Stimulated activated CD8-positive, alpha-beta memory T cell treated with anti-CD3 and anti-CD28 coated beads, Interleukin-15, amount 100 ng/mL, for 4 hours (primary cell): ENCODE measurements at places on chromosomes 2 and 18.

DNA sequence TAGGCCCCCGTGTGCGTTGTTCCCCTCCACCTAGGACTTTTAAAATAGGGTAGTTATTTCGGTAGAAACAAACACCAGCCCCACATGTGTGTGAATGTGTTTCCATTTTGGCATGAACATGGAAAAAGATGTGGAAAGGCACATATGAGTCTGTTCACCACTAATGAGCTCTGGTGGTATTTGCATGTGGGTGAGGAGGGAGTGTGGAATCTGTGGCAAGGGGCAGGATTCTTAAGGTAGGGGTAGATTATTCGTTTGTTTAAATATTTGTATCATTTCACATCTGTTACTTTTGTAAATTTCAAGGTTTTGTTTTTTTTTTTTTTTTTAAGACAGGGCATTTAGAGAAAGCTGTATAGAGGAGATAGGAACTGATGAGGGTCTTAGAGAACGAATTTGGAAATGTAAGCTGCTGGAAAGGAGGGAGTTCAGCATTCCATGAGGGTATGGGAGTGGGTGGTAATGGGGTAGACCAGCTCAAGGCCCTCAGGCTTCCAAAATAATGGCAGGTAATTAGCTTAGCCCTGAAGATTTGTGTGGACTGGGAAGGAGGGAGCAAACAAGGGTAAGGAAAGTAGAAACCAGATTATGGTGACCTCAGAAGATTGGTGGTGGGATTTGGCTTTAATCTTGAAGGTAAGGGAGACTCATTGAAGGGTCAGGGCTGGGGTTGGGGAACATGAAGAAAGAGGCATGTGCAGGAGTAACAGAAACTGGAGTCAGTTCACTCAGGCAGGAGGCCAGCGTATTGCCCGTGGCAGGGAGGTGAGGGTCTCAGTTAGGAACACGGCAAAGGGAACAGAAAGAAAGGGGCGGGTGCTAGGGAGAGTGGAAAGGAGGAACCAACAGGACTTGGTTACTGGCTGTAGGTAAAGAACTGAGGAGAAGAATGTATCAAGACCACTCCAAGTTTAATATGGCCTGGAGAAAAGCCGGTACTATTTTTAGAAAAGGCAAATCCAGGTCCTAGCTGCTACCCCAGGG is 123.6 kb downstream of the PLB1 start:
- DNase-seq, result no peak

DNA sequence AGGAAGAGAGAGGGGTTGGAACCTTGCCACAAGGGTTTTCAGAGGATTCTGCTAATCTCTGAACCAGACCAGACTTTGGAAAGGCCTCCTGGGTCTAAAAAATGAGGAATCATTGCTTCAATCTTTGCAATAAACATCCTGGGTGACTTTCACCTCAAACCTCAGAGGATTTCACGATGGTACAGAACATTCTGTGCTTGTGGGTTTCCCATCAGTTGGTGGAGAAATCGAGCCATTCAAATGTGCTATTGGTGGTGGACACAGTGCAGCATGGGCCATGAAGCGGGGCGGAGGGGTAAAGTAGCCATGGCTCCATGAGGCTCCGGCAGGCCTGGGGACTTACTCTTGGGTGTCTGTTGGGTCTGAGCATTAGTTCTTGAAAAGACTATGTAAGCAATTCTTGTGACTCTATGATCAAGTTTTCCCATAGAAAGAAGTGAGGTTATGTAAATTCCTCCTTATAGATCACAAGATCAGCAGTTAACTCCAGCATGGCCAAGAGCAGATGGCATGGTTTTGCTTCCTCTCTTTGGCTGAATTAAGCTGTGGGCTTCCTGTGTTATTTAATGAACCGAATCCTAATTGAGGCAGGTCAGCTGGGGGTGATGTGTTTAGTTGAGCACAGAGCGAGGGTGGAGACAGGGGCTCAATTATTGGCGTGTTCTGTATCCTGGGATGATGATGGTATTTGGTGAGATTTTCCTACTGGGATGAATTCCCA is 1.9 kb upstream of the IL1R2 start:
- DNase-seq, result no peak

- peak; percentile 34 for DNase-seq
Measured at GRCh38 chr2:27051902-27052645, 606 bp downstream of the AGBL5 start.

- no peak for DNase-seq
Measured at GRCh38 chr2:238510911-238511613, 84.3 kb downstream of the ASB1 start.

DNA sequence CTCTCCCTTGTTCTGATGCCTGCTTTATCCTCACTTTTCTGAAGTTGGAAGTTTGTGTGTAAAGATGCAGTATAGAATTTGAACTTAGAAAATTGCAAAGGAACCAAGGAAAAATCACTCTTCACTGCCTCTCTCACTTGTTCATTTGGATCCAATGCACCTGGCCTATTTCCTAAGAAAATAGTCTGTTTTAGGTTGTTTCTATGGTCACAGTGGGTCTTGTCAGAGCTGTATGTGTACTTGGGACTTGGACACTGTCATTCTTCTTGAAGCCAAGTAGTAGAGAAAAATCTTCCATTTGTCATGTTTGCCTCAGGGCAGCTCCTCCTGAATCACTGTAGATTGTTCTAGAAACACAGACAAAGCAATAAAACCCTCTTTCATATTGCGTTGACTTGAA is 80.3 kb upstream of the SESTD1 start:
- no peak for DNase-seq

- no peak for DNase-seq
Measured at GRCh38 chr18:44425161-44425560, 255.5 kb upstream of the SETBP1 start.

- no peak for DNase-seq
Measured at GRCh38 chr18:267380-267687, 513 bp downstream of the THOC1 start.

DNA sequence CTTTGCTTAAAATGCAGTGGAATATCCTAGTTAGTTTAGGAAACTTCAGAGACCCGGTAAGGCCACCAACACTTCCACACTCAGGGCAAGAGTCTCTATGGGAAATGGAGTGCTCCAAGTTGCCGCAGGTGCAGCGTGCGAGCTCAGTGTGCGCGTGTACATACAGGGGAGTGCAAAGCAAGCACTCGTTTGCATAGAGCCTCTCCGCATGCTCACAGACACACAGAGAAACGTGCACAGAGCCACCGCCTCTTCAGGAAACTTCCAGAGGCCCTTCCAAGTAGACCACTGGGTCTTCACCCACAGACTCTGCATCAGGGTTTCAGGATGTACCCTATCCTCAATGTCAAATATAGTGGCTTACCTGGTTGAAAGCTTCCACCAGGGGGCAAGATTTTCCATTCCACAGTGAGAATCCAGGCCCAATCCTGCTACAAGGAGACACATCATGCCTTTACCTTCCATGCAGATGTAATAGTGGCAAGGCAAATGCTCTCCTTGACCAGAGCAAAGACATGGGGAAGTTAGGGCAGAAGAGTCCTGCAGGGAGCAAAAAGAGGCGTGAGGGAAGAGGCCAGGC is 513.0 kb upstream of the MYT1L start:
- no peak for DNase-seq

DNA sequence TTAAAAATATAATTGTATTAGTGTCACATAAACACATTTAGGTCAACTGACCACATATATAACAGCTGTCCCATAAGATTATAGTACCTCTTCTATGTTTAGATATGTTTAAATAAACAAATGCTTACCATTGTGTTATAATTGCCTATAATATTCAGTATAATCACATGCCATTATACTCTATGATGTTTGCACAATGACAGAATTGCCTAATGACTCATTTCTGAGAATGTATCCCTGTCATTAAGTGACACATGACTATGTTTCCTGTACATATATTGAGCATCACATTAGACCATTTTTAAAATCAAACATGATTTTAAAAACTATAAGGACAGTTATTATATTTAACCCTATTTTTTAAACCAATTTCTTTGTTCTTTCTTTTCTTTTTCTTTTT is 89.8 kb downstream of the HS6ST1 start:
- DNase-seq, result no peak

- no peak for DNase-seq
Measured at GRCh38 chr2:19643117-19643518, 258.7 kb downstream of the TTC32 start.

DNA sequence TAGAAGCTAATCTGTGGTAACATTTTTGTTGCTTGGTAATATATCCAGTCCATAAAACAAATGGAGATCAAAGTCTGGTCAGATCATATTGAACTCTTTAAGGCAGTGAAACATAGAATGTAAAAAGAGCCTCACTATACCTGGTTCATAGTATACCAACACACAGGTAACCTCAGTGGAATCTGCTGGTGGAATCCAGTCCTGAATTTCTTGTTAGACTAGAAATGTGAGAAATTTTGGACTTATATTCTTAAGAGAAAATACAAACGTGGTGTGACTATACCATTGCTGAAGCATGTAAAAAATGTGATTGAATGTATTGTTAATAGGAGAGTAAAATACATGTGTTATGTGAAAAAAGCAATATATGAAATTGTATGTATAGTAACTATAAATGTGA is 46.1 kb upstream of the GRHL1 start:
- DNase-seq, result no peak

- no peak for DNase-seq
Measured at GRCh38 chr2:229376866-229377265, 105.8 kb upstream of the PID1 start.

GRCh38 chr2:1972948-1973347 is 228.6 kb upstream of the PXDN start:
- DNase-seq, result no peak

- no peak for DNase-seq
Measured at GRCh38 chr18:61860302-61860701, 32.5 kb downstream of the RNF152 start.

GRCh38 chr2:64789466-64790320 is 136.0 kb upstream of the SERTAD2 start:
- DNase-seq, result no peak

- no peak for DNase-seq
Measured at GRCh38 chr2:200278694-200279316, 27.7 kb upstream of the SPATS2L start.

DNA sequence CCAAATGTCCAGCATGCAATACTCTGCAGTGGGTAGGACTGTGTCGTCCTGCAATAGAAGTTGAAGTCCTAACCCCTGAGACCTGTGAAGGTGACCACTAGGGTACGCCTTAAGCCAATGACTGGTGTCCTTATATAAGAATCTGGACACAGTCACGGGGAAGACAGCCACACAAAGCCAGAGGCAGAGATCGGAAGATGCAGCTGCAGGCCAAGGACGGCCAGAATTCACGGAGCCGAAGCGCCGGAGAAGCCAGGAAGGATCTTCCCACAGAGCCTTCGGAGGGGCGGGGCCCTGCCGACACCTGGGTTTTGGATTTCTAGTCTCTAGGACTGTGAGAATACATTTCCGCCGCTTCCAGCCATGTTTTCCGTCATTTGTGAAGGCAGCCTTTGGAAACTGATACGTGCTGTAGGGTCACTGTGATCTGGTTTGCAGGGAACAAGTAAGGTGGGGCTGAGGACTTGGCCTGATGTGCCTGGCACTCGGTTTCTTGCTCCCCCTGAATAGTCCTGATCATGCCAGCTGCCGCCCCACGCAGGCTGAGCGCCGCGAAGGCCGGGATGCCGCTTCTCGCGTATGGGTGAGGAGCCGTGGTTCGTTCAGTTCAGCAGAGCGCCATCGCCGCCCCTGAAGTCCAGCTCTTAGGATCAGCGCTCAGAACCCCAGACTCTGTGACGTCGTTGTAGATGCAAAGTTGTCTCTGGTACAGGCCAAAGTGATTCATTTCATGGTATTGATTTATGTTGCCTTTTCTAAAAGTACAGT is 38.7 kb downstream of the PTGR3 start:
- no peak for DNase-seq

GRCh38 chr2:236775511-236775910 is 205.9 kb downstream of the ACKR3 start:
- no peak for DNase-seq
